ENCODE measurements at places on chromosomes 6 and 20. TPM values are rescaled to one million over a fixed set of nuclear protein-coding genes. Genes with fewer than 3 reads are reported as not detected.

- no peak for DNase-seq
These were observed 135.2 kb downstream of the ELOVL4 start for GRCh38 chr6:79812195-79812594.

- DNase-seq, result no peak
These were observed 126.4 kb upstream of the CD93 start for GRCh38 chr20:23212464-23212995.

The CPNE5 gene
- 1.5 TPM for total RNA-seq

The SOX18 gene
- total RNA-seq, result not detected

The ITPR3 gene
- total RNA-seq, result 45.6 TPM

The TMEM244 gene
- not detected for total RNA-seq

Measured in activated CD4-positive, alpha-beta memory T cell treated with anti-CD3 and anti-CD28 coated beads for 36 hours (primary cell).